Left ventricle myocardium superior (tissue), 1 donor: ENCODE measurements at places on chromosomes 6 and 20.

GRCh38 chr6:160464744-160465143, 116.6 kb downstream of the SLC22A3 start:
- no peak for DNase-seq

- no peak for DNase-seq
Measured at GRCh38 chr6:37549154-37549553, 49.5 kb upstream of the CCDC167 start.

- DNase-seq, result no peak
Measured at GRCh38 chr20:6045566-6045965, 8.3 kb downstream of the LRRN4 start.

GRCh38 chr6:27260369-27260768, 12.9 kb downstream of the PRSS16 start:
- DNase-seq, result no peak

DNA sequence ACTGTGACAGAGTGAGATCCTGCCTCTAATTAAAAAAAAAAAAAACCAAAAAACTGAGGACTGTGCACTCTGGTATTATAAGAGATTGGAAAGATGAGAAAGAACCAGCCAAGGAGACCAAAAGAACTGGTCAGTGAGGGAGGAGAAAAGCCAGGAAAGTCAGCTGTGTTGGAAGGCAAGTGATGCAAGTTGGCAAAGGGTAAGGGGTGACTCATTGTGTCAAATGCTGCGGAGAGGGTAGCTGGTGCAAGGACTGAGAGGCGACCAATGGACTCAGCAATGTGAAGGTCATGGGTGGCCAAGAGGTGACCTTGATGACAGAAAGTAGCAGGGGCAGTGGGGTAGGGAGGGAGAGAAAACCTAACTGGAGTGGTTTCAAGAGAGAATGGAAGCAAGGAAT, 27.4 kb upstream of the LRRN4 start:
- DNase-seq, result no peak

GRCh38 chr6:16758163-16758975, 2.9 kb downstream of the ATXN1 start:
- DNase-seq, result no peak

- no peak for DNase-seq
Measured at GRCh38 chr6:78844899-78845298, 22.5 kb upstream of the IRAK1BP1 start.

DNA sequence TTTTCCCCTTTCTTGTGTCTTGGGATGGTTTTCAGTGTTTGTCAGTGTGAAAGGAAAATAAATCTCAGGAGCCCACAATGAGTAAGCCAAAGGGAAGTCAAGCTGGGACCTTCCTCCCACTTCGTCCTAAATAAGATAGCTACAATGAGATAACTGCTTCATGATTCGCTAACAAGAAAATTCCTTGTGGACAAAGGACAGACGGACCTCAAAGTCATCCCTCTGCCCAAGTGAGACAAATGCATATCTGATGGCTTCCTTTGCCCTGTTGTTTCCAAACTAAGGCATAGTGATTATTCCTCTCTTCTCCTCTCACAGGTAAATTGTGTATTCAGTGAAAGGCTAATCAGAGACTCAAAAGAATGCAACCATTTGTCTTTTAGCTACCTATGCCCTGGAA, 26.1 kb upstream of the ADTRP start:
- DNase-seq, result no peak

GRCh38 chr20:62282877-62283503, 19.8 kb upstream of the ADRM1 start:
- peak; percentile 83 for DNase-seq

DNA sequence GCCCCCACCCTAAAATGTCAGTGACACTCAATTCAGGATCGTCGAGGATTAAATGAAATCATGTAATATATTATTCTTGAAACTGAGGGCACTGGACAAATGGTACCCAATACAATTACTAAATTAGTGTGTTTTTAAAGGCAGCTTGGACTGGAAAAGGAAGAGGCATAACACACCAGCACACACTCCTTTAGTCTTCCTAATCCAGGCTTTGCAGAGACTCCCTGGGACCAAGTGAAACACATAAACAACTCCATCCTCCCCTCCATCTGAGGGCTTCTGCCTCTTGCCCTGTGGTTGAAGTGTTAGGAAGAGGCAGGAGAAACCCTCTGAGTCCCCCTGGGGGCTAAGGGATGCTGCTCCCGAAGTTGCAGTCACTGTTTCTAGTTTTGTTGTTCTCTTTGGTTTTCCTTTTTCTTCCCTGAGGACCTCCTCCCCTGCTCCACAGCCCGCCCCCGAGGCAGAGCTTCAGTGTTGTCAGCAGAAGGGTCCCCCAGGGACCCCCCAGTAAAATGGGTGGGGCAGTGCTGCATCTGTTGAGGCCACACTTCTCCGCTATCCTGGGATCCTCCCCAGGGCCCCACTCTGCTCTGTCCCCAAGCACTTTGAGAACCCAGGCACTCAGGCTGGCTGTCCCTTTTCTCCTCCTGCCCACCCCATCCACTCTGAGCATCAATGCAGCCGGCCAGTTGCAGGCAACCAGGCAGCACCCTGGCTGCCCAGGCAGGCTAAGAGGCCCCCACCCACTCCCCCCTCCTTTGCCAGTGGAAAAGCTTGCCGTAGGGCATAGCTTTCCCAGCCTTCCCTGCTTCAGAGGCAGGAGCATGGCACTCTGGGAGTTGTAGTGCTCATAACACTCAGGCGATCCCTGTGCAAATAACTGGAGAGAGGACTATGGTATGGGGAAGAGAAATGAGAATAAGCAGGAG, 5.9 kb downstream of the TMEM63B start:
- peak; percentile 66 for DNase-seq

GRCh38 chr20:32463642-32464400, 105.7 kb downstream of the ASXL1 start:
- DNase-seq, result no peak

- DNase-seq, result no peak
Measured at GRCh38 chr6:109485266-109485935, 2.4 kb upstream of the ZBTB24 start.

- DNase-seq, result no peak
Measured at GRCh38 chr6:91465393-91465792, 878.5 kb upstream of the MAP3K7 start.

GRCh38 chr6:111478749-111479148, 4.3 kb downstream of the REV3L start:
- no peak for DNase-seq
